Glutamatergic neuron (in vitro differentiated cells): ENCODE measurements at places on chromosomes 3 and 15. TPM values are rescaled to one million over a fixed set of nuclear protein-coding genes. Genes with fewer than 3 reads are reported as not detected.

Gene EPM2AIP1
- total RNA-seq = 17.2 TPM

Gene ACP3
- total RNA-seq = not detected

- DNase-seq = no peak
- no peaks in the 10 kb centered on the region for H3K36me3 ChIP-seq
- no peak overlapping the region for H3K4me3 ChIP-seq
- no peak overlapping the region for H3K27ac ChIP-seq
- peaks cover 2% of the 10 kb centered on the region for H3K27me3 ChIP-seq
Measured at GRCh38 chr3:105649480-105649879, 219.3 kb downstream of the CBLB start.

GRCh38 chr15:86483936-86484335 is 404.3 kb downstream of the AGBL1 start:
- no peaks in the 10 kb centered on the region for H3K27me3 ChIP-seq
- no peaks in the 10 kb centered on the region for H3K4me1 ChIP-seq
- DNase-seq = no peak
